ENCODE measurements at places on chromosomes 4 and X.

DNA sequence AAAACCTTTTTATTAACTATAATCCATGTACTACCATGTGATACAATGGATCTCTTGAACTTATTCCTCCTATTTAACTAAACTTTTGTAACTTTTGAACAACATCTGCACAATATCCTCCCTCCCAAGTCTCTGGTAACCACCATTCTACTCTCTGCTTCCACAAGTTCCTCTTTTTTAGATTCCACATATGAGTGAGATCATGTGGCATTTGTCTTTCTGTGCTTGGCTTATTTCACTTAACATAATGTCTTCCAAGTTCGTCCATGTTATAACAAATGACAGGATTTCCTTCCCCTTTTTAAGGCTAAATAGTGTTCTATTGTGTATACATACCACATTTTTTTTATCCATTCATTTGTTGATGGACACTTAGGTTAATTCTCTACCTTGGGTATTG, 28.1 kb downstream of the DCAF8L1 start:
- H3K36me3 ChIP-seq: no peaks in the 10 kb centered on the region
- no peaks in the 10 kb centered on the region for H3K4me1 ChIP-seq
- no peak for DNase-seq
- no peak overlapping the region for H3K27ac ChIP-seq
- no peak overlapping the region for H3K4me3 ChIP-seq
- no peaks in the 10 kb centered on the region for H3K27me3 ChIP-seq

DNA sequence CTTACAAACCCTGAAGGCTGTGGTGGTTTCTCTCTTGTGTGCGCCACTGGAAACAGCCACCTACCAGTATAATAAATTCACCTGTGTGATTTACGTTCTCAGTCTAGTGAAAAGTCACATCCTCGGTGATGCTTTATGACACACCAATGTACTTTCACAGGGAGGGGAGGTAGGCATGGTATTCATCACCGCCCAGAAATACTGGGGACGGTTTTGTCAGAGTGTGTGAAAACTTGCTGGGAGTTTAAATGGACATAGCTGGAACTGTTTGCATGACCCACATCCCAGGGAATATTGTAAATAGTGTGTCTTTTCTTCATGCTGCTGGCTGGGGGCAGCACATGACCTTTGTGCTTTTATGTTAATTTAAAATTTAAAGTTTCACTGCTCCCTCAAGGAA, 421.8 kb downstream of the MAPK10 start:
- DNase-seq: no peak
- no peaks in the 10 kb centered on the region for H3K27me3 ChIP-seq
- no peak overlapping the region for H3K27ac ChIP-seq

DNA sequence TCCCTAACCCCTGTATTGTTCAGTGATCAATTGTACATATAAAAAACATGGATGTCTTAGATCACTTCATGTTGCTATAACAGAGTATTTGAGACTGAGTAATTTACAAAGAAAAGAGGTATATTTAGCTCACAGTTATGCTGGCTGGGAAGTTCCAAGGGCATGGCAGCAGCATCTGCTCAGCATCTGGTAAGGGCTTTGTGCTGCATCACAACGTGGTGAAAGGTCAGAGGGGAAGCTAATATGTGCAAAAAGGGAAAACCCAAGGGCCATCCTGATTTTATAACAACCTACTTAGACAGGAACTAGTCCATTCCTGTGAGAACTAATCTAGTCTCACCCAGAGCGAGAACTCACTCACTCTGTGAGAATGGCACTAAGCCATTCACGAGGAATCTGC, 128.2 kb upstream of the OTUD4 start:
- H3K4me3 ChIP-seq: no peak overlapping the region
- H3K27ac ChIP-seq: no peak overlapping the region
- no peaks in the 10 kb centered on the region for H3K4me1 ChIP-seq
- H3K27me3 ChIP-seq: no peaks in the 10 kb centered on the region

DNA sequence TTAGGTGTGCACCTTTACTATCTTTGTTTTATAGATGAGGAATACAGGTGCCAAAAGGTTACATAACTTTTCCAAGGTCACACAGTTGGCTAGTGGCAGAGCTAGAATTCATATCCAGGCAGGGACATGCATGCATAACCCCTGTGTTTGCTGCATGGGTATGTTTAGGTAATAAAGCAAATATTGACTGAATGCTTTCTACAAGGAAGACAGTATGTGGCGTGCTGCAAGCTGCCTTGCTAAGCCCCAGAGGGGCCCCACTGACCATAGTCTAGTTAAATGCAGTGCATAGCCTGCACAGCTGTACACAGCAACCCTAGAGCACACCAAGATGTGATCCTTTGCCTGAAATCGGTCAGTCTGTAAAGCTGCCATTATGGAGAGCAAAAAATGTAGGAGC, 320.5 kb upstream of the IGFBP7 start:
- DNase-seq: no peak
- H3K27me3 ChIP-seq: no peaks in the 10 kb centered on the region
- no peak overlapping the region for H3K27ac ChIP-seq

DNA sequence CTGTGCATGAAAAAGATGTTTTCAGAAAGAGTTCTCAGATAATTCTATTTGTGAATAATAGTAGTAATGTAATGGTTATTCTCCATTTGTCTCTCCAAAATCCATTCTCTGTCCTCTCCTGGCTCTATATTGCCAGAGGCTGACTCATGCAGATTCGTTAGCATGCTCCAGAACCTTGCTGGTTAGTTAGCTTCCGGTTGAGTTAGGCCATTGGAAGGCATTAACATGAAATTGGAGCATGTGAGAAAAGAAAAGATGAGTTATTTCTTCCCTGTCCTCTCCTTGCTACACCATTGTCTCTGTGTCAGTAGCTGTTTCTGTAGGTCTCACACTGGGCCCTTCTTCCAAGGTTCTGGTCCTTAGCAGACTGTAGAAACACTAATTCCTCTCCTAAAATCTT, 23.5 kb upstream of the PRDM8 start:
- no peak for DNase-seq
- no peaks in the 10 kb centered on the region for H3K27me3 ChIP-seq
- no peaks in the 10 kb centered on the region for H3K4me1 ChIP-seq
- H3K36me3 ChIP-seq: no peaks in the 10 kb centered on the region
- H3K27ac ChIP-seq: no peak overlapping the region

DNA sequence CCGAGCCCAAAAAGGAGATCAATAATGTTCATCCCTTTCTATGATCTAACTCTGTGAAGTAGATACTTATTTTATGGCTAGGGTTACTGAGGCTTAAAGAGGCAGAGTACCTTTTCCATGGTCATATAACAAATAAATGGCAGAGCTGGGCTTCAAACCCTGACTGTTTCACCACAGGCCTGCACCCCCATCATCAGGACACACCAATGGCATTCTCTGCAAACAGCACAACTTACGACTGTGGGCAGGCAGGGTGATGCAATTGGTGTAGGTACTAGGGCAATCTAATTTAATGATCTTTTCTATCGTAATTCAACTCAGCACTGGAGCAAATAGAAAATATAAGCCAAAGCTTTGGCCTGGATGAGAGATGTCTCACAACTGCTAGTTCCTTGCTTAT, 118.8 kb upstream of the CBR4 start:
- DNase-seq: no peak
- H3K4me3 ChIP-seq: no peak overlapping the region

DNA sequence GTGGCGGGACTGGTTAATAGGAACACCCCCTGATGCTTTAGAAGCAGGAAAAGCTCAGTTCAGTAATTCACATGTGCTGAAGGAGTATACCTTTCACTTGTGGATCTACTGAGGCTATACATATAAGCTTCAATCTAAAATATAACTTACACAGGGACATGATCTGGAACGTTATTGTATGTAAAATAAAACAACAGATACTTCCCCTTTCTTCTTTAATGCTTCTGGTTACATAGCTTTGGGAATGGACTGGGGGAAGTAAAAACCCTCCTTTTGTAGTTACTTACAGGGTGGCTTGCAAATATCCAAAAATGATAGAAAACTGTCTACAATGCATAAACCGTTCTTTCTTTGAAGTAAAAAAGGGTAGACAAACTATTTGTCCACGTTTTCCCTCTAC, 1.9 kb downstream of the FGG start:
- no peak for DNase-seq
- H3K4me3 ChIP-seq: no peak overlapping the region
- H3K27me3 ChIP-seq: no peaks in the 10 kb centered on the region
- H3K4me1 ChIP-seq: no peaks in the 10 kb centered on the region
- H3K27ac ChIP-seq: no peak overlapping the region

DNA sequence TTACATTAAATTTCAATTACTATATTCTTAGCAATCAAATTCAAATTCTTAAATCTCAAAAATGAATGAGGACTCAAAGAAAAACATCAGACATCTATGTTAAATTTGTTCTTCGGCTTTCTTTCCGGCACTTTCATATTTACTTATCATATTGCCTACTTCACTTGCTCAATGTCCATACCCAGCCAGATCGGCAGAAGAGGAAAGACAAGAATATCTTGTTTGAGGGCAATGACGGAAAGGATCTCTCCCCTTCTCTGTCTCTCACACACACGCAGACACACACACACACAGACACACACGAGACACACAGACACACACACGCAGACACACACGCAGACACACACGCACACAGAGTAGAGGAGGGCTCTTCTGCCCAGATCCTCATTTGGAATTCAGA, 13.2 kb upstream of the IRF2 start:
- DNase-seq: no peak
- H3K4me1 ChIP-seq: no peaks in the 10 kb centered on the region
- H3K27me3 ChIP-seq: no peaks in the 10 kb centered on the region

GRCh38 chr4:102345795-102346100, 466 bp upstream of the SLC39A8 start:
- H3K27me3 ChIP-seq: no peaks in the 10 kb centered on the region
- no peaks in the 10 kb centered on the region for H3K36me3 ChIP-seq
- H3K27ac ChIP-seq: no peak overlapping the region
- H3K4me1 ChIP-seq: peaks cover 23% of the 10 kb centered on the region
- peak overlapping the region; percentile 85 for H3K4me3 ChIP-seq
- DNase-seq: peak; percentile 36

GRCh38 chr4:71026086-71026485, 32.6 kb downstream of the DCK start:
- DNase-seq: peak; percentile 65
- peaks cover 26% of the 10 kb centered on the region for H3K36me3 ChIP-seq
- H3K4me3 ChIP-seq: no peak overlapping the region
- H3K27me3 ChIP-seq: no peaks in the 10 kb centered on the region

GRCh38 chrX:155313766-155314165, 20.6 kb downstream of the CLIC2 start:
- no peaks in the 10 kb centered on the region for H3K36me3 ChIP-seq
- H3K27ac ChIP-seq: no peak overlapping the region
- no peaks in the 10 kb centered on the region for H3K27me3 ChIP-seq
- no peak overlapping the region for H3K4me3 ChIP-seq

DNA sequence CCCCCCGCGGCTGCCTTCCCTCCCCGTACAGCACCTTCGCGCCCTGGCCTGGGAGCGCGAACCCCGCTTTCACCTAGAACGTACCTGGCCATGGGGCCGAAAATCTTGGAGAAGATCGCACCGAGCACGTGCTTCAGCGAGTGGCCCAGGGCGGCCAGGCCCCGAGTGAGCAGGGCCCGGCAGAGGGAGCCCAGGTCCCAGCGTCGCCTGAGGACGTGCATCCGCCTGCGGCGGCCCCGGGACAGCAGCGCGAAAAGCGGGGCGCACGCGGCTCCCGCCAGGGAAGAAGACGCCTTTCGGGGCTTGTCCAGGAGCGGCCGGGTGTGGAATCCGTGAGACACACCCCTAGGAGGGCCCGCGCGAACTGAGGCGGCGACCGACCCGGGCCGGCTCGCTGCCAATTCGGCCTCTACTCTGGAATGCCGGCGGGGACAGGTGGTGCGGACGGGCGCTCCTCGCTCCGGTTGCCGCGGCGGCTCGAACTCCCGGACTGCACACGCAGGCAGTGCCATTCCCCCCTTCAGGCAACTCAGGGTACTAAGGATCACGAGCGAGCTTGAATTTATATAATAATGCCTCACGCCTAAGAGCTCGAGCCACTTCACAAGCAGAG, at the start of gene HS6ST2:
TSS of gene HS6ST2 (minus strand) at position 539 of the 613 bp plus-strand sequence.
- peak within 1 kb of the TSS; percentile 42 for H3K4me3 ChIP-seq
- DNase-seq: no peak
- H3K27me3 ChIP-seq: peaks cover 51% of the 10 kb centered on the region
- no peak within 1 kb of the TSS for H3K27ac ChIP-seq

DNA sequence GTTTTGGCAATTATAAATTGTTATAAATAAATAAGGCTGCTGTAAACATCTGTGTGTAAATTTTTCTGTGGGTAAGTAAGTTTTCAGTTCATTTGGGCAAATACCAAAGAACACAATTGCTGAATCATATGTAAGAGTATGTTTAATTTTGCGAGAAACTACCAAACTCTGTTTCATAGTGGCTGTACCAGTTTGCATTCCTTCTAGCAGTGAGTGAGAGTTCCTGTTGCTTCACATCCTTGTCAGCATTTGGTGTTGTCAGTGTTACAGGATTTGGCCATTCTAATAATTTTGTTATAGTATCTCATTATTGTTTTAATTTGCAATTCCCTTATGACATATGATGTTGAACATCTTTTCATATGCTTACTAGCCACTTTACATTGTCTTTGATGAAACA, 48.4 kb downstream of the ARFIP1 start:
- no peak for DNase-seq
- H3K4me1 ChIP-seq: no peaks in the 10 kb centered on the region
- H3K27ac ChIP-seq: no peak overlapping the region
- no peak overlapping the region for H3K4me3 ChIP-seq
- H3K36me3 ChIP-seq: peaks cover 20% of the 10 kb centered on the region
- H3K27me3 ChIP-seq: no peaks in the 10 kb centered on the region

GRCh38 chr4:113474017-113474416, 287.5 kb downstream of the CAMK2D start:
- no peak for DNase-seq
- peaks cover 38% of the 10 kb centered on the region for H3K4me1 ChIP-seq
- H3K4me3 ChIP-seq: no peak overlapping the region
- no peaks in the 10 kb centered on the region for H3K27me3 ChIP-seq
- H3K27ac ChIP-seq: no peak overlapping the region

DNA sequence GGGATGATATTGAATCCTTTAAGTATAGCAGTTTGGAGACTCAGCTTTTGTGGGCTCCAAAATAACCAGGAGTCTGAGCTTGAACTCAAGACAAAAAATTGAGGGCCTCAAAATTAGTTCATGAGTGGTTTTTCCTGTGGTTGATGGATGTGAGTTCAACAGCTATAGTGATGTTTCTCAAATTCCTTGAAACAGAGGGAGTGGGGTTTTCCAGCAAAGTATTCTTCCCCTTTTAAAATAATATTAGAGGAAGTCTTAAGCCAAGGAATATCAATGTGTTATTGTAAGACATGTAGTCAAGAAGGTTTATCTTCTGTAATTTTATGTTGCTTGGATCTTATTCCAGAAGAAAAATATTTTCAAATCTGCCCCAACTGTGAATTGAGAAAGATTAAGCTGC, 10.6 kb downstream of the OTC start:
- no peaks in the 10 kb centered on the region for H3K4me1 ChIP-seq
- H3K27ac ChIP-seq: no peak overlapping the region
- no peak for DNase-seq
- no peaks in the 10 kb centered on the region for H3K27me3 ChIP-seq
- no peaks in the 10 kb centered on the region for H3K36me3 ChIP-seq
- no peak overlapping the region for H3K4me3 ChIP-seq
